ENCODE measurements at places on chromosomes 11 and 22.

GRCh38 chr11:17744151-17744940 is 9.8 kb downstream of the KCNC1 start:
- no peak for DNase-seq

- DNase-seq = no peak
These were observed 86.8 kb upstream of the TP53I11 start for GRCh38 chr11:45037434-45038005.

- DNase-seq = no peak
These were observed 46.1 kb downstream of the SYTL2 start for GRCh38 chr11:85764796-85765195.

- DNase-seq = no peak
These were observed 10.2 kb upstream of the CD82 start for GRCh38 chr11:44555031-44555800.

GRCh38 chr11:82216927-82217570 is 516.6 kb downstream of the FAM181B start:
- no peak for DNase-seq

- no peak for DNase-seq
These were observed 924 bp downstream of the YPEL1 start for GRCh38 chr22:21734540-21735199.

DNA sequence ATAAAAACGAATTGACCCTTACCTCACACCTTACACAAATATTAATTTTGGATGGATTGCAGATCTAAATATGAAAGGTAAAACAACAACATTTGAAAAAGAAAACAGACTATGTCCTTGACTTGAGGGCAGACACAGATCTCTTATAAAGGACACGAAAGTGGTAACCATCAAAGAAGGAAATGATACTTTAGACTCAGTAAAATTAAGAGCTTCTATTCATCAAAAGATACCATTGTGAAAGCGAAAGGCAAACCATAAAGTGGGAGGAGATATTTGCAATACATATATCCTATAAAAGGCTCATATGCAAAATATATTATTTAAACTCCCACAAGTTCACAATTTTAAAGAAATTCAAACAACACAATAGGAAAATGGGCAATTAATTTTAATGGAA is 5.0 kb downstream of the HEPACAM start:
- DNase-seq = no peak

All from stimulated activated CD8-positive, alpha-beta memory T cell treated with anti-CD3 and anti-CD28 coated beads, Interleukin-7, amount 100 ng/mL, for 4 hours (primary cell).